ENCODE measurements at places on chromosomes 12 and 14.

GRCh38 chr12:115922952-115923564 lies 354.4 kb downstream of the MED13L start:
- peak; percentile 39 for DNase-seq

DNA sequence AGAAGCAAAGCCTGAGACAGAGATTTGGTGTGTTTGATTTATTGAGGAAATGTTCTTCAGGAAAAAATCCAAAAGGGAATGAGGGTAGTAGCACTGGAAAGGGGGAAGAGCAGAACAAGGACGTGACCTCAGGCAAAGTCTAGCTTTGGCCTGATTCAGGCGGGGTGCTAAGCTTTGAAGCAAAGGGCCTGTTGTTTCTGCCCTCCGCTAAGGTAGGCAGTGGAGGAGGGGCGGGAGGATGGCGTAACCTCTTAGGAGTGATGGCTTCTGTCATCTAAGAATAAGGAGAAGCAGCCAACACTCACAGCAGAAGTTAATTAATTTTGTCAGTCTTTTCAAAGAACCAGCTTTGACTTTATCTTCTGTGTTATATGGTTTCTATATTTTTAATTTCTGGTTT lies 20.4 kb downstream of the ABHD12B start:
- DNase-seq, result no peak

GRCh38 chr12:52913431-52913821 lies 8.6 kb upstream of the KRT8 start:
- DNase-seq, result no peak

DNA sequence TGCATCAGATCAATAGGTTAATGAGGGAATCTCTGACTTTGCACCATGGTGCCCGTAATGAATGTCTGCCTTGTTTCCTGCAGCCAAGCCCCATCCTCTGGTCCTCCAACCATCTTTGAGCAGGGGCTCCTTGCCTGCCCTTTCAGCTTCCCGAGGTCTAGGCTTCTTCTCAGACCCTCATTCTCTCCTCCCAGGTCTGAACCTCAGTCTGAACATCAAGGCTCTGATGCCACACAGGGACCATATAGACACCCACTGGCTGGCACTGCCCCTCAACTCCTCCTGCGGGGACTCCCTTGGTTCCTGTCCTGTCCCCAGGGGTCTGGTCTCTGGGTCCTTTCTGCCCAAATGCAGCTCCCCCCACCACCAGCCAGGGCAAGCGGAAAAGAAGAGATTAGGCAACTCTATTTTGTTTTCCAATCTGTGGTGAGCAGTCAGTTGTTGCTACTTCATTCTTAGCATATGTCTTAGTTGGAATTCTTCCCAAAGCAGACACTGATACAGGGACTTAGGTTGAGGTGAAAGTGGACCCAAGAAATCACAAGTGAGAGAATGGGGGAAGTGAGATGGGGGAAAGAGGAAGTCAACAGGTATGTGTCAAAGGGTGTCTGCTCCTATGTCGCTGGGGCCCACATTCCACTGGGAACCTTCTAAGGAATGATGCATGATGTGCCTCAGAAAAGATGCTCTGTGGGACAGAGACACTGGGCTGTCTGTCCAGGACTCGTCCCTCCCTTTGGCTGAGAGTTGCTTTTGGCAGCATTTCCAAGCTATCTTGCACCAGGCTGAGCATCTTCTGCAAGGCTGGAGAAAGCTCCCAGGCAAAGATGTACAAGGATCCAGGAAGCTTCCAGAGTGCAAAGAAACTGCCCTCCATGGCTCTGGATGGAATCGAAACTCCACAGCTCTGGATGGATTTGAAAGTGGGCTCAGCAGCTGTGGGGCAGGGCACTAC lies 1096.5 kb upstream of the TMEM132C start:
- DNase-seq, result no peak

DNA sequence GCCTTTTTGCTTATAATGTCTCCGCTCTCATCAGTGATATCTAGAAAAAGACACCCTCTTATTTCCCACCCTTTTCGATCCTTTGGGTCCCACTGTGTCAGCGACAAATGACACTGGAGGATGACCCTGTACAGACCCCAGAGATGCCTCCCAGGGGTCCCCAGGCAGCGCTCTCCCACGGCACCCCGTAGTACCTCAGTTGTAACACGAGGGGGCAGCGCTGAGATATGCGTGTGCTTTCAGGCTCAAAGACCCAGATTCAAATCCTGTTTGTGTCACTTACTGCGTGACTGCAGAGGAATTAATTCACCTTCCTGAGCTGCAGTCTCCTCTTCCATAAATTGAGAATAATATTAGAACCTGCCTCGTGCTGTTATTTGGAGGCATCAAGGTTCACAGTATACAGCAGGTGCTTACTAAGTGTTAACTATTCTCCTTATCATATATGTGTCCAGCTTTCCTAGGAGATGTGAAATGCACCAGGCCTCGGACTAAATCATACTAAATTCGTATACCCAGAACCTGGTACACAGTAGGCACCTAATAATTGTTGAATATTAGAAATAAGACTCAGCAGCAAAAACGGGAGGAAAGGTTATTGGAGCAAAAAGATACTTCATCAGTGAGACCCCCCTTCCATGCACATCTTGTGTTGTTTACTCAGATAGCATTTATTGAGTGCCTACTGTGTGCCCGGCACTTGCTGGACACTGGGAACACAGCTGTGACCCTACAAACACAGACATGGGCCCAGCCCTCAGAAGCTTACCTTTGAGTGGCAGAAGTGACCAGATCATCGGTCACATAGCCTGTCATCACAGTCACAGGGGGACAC lies 99.9 kb downstream of the PHETA1 start:
- no peak for DNase-seq

DNA sequence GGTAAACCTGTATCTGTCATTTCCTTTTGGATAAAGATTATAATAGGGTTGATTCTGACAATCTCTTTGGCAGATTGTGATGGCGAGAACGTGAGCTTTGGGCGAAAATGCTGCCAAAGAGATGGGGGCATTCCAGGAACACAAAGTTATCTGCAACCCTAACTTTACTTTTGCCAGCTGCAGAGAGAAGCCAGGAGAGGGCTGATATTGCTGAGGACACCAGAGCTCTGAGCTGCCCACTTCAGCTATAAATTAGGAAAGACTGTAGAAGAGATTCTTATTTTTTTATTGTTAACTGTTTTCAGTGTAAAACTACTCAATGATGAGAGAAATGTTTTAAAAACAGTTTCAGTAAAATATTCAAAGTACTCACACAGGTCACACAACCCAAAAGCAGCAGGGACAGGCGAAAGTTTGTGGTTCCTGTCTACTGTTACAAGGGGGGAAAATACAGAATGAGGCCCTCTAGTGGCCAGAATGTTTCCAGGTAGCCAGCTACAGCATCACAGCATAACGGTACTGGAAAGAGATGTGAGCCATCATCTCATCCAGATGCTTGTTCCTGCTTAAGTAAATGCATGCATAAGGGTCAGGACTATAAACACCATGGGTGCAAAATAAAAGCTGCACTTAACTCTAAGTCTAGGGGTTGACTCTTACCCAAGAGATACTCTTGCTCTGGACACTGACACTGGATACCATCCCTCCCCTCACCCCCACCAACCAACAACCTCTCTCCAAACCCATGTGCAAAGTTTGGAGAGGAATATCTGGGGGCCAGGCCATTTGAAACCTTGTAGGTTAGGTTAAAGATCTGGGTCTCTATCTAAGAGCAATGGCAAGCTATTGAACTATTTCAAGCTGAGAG lies 498.4 kb downstream of the RMST start:
- DNase-seq, result peak; percentile 13

- DNase-seq, result no peak
These were observed 62.5 kb downstream of the BCL2L14 start for GRCh38 chr12:12133259-12133658.

DNA sequence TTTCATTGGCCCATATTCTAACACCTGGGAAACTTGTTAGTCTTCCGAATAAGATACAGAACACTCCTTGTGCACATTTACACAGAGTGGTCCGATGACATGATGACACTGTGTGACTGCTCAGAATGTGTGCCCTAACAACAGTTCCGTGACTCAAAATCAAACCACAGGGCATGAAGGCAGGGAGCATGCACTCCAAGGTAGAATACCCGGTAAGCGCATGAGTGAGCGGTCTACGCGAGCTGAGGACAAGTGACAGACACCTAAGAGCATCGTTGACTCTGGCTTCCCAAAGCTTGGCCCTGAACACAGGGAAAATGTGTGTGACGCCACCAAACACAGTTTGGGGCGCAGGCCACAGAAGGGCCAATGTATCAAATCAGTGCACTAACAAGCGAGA lies 18.6 kb downstream of the CLIP1 start:
- no peak for DNase-seq
